ENCODE measurements at places on chromosomes 1 and 21.
A peak's percentile ranks its signal among the peaks of the same experiment; 100 is the strongest.

GRCh38 chr1:69410457-69410850 is 157.3 kb upstream of the LRRC7 start:
- no peak for DNase-seq

- no peak for DNase-seq
These were observed 15.4 kb upstream of the TSPAN1 start for GRCh38 chr1:46159516-46159915.

DNA sequence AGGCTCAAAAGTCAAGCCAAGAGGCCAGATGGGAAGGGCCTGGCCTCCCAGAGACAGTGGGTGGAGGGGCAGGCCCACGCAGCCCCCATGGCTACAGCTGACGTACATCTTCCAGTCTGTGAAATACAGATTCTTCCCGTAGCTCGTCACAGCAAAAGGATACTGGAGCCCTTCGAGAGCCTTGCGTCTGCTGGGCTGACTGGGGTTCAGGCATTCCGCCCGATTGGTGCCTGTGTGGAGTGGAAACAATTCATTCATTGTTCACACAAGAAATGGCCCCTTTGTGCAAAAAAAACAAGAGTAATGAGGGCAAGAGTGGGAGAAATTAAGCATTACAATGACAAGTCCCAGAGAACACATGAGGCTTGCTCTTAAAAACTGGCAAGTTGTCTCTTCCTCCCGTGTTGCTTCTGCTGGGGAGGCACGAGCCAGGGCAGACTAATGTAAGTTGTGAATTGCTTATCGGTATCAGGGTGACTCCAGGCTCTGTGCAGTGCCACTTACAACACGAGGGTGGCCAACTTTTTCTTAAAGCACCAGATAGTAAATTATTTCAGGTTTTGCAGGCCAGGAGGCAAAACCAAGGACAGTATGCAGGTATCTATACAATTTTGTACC is 85.1 kb downstream of the NID1 start:
- no peak for DNase-seq

DNA sequence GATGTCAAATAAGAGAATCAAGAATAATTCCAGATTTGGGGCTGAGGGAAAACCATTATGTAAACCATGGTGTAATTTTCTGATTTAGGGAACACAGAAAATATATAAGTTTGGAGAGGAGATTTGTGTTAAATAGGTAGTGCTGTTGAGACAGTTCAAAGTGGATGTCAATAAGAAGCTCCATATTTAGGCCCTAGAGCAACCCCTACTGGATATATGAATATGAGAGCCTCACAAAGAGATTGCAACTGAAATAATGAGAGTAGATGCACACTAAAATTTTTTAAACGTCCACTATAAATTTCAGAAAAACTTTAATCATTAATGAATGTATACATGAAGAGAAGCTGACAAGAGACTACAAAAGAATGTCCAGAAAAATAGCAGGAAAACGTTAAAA is 1447.8 kb upstream of the PRMT6 start:
- no peak for DNase-seq

DNA sequence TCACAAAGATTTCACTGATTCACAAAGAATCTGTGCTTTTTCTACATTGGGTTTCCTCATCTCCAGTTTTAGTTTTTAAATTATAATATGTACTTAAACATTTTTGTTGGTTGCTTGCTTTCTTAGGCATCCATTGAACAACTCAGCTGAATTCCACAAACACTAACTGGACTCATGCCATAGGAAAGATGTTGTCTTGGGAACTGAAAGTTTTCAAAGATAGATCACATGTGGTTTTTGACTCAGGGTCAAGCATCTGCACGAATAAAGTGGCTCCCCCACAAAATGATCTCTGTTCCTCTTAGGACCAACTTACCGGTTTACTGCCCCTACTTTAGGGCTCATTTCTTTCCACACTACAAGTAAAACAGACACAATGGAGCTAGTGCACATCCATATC is 3.1 kb upstream of the KRTAP21-1 start:
- DNase-seq, result no peak

DNA sequence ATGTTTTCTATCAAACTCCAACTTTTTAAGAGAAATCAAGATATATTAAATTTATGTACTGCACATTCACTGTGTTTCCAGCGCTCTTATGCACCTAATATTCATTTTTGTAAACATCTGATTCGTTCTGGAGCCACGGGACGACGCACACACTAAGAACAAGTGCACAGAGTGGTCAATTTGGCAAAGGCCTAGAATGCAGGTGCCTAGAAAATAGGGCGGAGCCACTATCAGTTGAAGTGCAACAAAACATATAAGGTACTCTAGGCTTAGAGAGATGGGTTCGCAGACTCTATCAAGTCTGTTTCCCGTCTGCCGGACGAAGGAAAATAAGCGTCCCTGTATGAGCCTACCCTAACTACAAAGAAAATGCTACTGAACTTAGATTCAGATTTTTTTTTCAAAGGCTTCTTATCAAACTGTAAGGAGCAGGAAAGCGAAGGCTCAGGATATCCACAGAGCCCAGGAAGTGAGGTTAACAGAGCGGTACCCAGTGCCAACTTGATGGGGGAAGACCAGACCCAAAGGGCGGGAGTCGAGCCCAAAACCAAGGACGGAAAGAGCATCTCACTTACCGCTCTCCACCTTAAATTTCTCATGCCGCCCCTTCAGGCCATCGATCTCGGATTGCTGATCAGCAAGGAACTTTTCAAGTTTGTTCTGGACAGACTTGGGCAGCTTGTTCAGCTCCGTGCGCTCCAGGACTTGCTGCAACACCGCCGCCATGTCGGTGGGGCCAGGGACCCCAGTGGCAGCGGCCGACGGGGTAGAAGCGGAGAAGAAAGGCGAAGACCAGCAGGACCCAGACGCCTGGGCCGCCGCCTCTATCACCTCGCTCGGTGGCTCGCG is 526 bp downstream of the TPR start:
- peak; percentile 21 for DNase-seq

- no peak for DNase-seq
These were observed 828.2 kb upstream of the NCAM2 start for GRCh38 chr21:20169812-20170576.

- DNase-seq, result no peak
These were observed 5.1 kb downstream of the ECHDC2 start for GRCh38 chr1:52916241-52916975.

Measured in central memory CD4-positive, alpha-beta T cell (primary cell).